T-helper 2 cell (primary cell): ENCODE measurements at places on chromosomes 6 and 20.

GRCh38 chr6:126926926-126927325 lies 191.5 kb upstream of the RSPO3 start:
- no peak for DNase-seq

- no peak for DNase-seq
Observed at GRCh38 chr6:39402239-39402751, 79.8 kb upstream of the KCNK16 start.

- DNase-seq = no peak
Observed at GRCh38 chr6:45574885-45575284, 197.2 kb upstream of the SUPT3H start.

DNA sequence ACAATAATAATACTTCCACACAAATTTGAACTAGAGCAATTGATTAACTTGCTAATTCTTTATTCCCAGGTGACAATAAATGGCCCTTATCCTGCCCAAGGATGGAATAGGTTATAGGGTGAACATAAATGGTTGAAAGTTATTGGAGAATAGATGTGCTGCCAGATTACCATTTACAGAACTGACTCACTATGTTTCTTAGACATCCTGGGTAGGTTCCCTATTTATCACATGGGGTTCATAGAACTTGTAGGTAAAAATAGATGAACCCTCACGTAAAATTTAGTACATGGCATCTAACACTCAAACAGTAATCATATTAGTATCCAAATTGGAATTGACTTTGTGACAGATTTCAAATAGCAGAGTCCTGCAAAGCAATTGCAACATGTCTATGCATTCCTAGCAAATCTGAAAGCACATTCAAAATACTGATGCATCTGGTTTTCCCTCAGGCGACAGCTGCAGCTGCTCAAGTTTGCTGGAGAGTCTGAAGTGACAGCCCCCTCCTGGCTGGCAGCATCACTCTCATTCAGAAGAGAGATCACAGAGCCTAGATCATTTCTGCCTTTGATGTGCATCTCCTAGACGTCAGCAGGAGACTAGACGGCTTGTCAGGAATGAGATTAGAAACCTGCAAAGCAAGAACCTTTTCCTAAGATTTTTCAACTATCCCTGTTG lies 80.2 kb upstream of the RNF217 start:
- DNase-seq = no peak

GRCh38 chr6:44245391-44245911 lies 1.4 kb upstream of the HSP90AB1 start:
- DNase-seq = no peak

- DNase-seq = no peak
Observed at GRCh38 chr6:159101656-159102055, 56.9 kb upstream of the TAGAP start.

DNA sequence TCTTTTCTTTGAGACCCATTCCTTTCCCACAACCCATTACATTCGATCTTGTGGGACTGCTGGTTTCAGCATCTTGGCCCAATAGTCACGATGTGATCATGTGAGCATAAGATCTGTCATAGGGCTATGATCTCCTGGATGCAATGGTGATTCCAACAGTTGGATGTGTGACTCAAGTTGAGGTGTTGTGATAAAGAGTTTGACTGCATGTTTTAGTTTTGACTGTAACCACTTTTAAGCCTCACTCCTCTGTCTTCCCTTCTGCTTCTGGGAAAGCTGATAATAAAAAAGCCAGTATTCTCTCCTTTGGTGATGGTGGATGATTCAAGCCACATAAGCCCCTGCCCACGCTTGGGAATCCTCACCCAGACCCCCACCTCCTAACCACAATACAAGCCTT lies 117.0 kb upstream of the ASCC3 start:
- DNase-seq = no peak
